ENCODE measurements at places on chromosomes 13 and 19.
A peak's percentile ranks its signal among the peaks of the same experiment; 100 is the strongest.

- peak; percentile 18 for DNase-seq
Measured at GRCh38 chr19:9431475-9431874, 3.9 kb downstream of the ZNF266 start.

- DNase-seq: peak; percentile 92
Measured at GRCh38 chr19:47274071-47274890, at the start of gene INAFM1. Gene INAFM1, plus strand, starts transcription at chr19:47274885. Its CDS starts 35 bp downstream, at chr19:47274920.

GRCh38 chr19:43776286-43776685, 4.5 kb downstream of the KCNN4 start:
- DNase-seq: no peak

DNA sequence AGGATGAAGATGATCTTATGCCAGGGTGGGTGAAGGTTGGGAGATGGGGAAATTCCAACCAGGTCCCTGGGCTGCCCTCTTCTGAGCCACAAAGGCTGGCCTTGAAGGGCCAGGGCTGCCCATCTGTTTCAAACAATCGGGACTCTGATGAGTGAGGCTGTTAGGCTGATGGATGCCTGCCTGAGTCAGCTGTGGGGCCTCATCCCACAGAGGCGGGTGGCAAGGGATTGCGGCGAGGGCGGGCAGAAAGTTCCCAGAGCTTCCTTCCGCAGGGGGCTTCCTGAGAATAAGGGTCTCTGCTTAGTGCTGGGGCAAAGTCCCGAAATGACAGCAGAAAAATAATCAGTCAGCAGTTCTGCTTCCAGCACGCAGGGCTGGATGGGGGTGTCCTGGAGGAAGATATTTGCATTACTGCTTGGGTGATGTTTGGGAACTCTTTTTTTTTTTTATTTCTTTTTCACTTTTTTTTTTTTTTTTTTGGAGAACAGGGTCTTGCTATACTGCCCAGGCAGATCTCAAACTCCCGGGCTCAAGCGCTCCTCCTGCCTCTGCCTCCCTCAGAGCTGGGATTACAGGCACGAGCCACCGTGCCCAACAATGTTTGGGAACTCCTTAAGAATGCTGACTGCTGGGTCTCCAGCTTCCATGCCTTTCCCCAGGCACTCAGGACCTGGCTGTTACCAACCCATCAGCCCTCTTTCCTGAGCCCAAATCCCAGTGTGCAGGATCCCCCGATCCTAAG, 14.1 kb downstream of the SH3GL1 start:
- no peak for DNase-seq
